LoVo (cell line): ENCODE measurements at places on chromosomes 7 and 10.

GRCh38 chr7:134378562-134378961, 61.8 kb upstream of the SLC35B4 start:
- DNase-seq = no peak

DNA sequence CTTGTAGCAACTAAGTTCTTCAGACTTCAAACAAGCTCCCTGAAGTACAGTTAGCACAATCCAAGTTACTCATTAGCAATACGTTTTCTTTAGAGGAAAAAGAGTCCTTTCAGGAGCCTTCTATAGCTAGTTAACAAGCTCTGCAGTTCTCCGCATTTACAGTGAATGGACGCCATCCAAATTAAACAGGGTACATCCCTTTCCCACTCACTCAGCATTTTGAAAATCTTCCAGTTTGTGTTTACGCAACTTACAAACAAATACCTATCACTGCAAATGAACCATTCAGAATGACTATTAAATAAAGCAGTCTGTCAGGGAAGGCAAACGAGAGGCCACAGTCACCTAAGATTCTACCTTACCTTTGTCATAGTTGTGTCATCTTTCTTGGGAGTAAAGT, 84.5 kb downstream of the RNF32 start:
- DNase-seq = no peak

DNA sequence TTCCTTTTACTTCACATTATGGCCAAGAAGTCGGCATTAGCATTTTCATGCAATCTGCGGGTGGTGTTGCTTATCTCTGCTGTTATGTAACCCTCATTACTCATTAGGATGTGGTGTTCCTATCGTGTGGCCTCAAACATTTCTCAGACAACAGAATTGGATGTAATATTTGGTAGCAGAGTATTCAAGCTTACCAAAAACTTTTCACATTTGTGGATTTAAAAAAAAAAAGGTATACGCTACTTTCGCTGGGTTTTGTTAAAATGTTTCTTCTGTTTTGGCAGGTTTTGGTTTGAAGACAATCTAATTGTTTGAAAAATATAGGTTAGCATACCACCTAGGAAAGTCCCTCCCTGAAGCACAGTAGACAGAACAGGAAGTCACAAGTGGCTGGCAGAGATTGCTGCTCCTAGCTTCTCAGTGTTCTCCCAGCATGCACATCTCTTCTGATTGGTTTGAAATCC, 128.8 kb downstream of the GATA3 start:
- DNase-seq = no peak

GRCh38 chr10:72069751-72070526, 18.4 kb downstream of the SPOCK2 start:
- no peak for DNase-seq

GRCh38 chr7:94843553-94843952, 63.8 kb upstream of the PPP1R9A start:
- DNase-seq = no peak

DNA sequence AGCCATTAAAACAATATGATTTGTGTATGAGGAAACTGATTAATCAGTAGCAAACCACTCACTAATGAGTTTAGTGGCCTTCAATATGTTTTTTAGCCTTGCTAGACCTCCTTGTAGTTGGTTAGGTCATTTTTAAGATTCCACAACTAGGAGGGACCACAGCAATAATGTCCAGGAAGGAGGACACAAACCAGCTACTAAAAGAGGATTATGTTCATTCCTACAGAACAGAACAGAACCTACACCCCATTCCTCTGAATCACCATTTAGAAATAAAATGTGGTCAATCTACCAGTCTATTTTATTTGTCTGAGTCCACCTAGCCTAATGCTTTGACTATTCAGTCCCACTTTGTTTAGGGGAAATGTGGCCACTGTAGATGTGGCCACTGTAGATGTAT, 226.3 kb downstream of the GLI3 start:
- DNase-seq = no peak

GRCh38 chr10:126595160-126595559, 75.3 kb downstream of the C10orf90 start:
- DNase-seq = no peak

DNA sequence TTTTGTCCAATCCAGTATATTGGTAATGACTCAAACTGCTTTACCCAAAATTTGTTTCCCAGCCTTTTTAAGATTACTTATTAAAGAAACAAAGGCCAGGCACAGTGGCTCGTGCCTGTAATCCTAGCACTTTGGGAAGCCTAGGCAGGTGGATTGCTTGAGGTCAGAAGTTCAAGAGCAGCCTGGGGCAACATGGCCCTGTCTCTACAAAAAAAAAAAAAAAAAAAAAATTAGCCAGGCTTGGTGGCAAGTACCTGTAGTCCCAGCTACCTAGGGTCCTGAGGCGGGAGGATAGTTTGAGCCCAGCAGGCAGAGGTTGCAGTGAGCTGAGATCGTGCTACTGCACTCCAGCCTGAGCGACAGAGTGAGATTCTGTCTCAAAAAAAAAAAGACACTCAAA, 7.0 kb upstream of the ARHGAP12 start:
- no peak for DNase-seq

GRCh38 chr7:16958724-16959123, 76.9 kb upstream of the AGR3 start:
- no peak for DNase-seq

DNA sequence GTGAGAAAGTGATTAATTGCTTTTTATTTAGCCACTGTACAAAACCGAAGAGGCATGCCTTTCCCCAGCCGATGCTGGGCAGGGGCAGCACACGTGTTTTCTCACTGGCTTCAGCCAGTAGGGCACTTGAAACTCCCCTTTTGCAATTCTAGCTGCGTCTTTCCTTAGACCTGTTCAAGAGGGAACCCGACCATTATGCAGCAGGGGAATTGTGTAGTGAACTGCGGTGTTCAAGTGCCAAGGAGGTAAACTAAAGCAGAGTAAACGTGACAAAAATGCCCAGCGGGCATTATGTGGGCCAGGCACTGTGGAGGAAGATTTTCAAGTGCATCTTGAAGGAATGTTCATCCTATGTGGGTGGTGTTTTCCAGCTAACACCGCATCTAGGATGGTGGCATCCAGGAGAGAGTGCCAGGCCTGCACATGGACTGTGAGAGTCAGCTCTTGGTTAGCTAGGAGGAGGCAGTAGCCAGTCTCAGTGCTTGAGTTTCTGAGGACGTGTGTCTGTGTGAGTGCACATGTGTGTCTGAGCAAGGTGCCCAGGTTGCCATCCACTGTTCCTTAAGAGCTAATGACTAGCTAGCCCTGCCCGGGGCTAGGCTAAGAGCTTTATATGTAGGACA, 3.3 kb downstream of the WIPF3 start:
- DNase-seq = no peak

DNA sequence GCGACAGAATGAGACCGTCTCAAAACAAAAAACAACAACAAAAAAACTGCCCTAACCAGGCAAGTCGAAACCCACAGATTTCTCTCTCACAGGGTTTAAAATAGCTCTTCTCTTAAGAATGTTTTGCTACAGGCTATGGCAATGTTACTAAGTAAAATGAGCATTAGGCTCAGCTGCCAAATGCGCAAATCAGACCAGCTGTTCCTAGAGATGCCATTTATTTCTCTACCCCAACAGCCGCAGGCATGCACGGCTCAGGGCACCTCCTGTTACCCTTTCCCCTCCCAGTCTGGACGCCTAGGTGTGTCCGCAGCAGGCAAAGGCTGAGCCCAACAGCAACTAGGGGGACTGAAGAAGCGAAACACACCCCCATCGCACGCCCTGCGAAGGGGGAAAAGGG, 168.3 kb upstream of the MBL2 start:
- DNase-seq = no peak

DNA sequence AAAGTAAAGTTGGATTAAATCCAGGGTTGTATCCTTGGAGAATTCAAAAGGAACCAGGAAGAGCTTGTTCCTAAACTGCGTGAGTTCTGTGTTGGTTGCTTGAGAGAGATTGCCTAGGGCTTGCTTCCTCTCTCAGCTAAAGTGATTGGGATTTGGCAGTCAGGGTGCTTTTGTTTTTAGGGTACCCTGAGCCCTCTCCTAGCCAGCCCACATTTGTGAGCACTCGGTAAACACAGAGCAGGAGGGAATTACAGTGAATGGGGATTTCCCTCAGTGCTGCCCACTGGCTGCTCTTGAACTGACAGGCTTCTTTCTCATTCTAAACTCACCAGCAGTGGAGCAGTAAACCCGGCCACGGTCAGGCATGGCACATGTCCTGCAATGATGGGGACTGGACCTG, 146.9 kb downstream of the TPST1 start:
- DNase-seq = no peak

DNA sequence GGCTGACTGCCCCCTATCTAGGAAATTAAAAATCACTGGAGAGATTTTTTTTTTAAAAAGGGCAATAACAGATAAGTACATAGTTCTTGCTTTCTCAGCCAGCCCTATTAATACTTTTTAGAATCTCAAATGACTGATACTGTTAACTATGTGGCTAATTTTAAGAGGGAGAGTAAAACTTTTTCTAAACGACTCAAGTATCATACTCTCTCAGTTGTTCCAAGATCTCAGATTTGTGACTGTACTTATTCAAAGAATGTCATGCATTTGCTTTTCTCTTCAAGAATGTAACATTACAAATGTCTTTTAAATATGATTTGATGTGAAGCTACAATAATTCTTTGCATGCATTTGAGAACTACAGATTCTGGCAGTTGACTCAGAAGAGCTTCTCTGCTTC, 55.4 kb upstream of the RAB11FIP2 start:
- no peak for DNase-seq

DNA sequence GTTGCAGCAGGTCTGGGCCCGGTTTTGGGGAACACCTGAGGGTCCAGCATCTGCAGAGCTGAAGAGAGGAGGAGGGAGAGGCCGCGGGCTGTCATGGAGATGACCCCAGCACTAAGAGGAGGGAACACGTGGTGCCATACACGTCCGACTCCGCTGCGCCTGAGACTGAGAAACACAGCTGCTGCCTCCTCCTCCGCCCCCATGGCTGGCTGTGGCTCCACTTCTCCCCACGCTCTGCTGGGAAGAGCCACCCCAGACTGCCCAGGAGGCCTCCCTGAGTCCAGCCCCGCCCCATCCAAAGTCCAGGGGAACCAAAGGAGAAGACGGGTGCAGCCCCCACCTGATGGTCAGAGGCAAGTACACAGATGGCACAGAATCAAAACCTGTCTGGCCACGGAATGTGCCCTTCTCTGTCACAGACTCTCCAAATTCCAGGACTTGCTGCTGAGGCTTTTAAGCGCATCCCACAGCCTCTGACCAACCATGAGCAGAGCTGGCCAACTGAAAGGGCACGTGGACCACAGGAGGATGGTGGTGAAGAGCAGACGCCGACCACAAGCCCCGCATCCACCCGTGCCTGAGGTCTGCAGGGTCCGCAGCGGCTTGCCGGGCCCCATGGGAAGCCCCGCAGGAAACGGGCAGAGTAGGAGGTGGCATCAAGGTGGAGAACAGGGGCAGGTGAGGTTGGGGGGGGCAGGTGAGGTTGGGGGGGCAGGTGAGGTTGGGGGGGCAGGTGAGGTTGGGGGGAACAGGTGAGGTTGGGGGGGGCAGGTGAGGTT, 24.0 kb downstream of the STK32C start:
- no peak for DNase-seq

GRCh38 chr7:82472966-82473365, 29.4 kb upstream of the CACNA2D1 start:
- DNase-seq = no peak

- DNase-seq = no peak
Measured at GRCh38 chr10:30398193-30398592, 35.8 kb upstream of the MAP3K8 start.

DNA sequence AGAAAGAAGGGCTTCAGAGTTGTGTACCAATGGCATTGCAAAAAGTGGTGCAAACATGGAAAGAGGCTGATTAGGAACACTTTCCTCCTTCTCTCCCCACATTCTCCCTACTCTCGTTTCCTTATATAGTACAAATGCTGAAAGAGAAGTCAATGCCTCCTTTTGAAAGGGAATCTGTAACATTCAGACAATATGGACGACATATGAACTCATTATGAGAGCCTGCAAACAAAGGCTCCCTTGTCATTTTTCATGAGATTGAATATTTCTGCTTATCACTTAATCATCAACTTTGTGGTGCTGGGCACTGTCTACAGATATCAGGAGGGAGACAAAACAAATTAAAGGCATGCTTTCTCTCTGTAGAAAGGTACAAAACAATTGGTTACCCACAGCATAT, 437.1 kb upstream of the PHF14 start:
- no peak for DNase-seq

DNA sequence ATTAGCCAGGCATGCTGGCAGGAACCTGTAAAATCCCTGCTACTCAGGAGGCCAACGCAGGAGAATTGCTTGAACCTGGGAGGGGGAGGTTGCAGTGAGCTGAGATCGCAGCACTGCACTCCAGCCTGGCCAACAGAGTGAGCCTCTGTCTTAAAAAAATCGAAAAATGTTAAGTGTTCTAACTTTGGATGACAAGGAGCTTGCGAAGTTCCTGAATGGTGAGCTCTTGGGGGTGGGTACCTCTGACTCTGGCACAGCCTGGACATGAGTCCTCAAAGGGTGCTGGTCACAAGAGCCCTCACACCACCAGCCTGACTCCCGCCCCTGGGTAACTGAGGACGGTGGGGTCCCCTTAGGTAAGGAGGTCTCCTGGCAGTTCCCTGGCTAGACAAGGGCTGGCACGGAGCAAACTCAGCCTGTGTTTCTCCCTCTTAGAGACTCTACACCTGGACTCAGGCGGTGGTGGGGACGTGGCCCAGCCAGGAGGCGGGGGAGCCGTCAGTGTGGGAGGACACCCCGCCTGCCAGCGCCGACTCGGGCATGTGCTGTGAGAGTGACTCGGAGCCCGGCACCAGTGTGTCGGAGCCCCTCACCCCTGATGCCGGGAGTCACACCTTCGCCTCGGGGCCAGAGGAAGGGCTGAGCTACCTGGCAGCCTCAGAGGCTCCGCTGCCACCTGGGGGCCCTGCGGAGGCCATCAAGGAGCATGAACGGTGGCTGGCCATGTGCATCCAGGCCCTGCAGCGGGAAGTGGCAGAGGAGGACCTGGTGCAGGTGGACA, 24.1 kb downstream of the AMZ1 start:
- no peak for DNase-seq

DNA sequence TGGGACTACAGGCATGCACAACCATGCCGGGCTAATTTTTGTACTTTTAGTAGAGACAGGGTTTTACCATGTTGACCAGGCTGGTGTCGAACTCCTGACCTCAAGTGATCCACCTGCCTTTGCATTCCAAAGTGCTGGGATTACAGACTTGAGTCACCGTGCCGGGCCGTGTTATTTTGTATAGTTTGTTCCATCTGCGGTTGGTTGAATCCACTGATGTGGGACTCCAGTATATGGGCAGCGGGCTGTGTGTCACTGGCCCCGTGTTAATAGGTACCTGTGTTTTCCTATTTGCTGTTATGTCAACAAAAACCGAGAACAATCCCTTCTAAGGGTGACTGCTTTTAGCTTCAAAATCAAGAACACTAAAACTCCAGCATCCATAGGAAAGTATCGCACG, 297.6 kb upstream of the PITRM1 start:
- no peak for DNase-seq

- no peak for DNase-seq
Measured at GRCh38 chr7:100506356-100506923, 22.7 kb downstream of the NYAP1 start.

- DNase-seq = no peak
Measured at GRCh38 chr10:1678084-1678483, 59.2 kb downstream of the ADARB2 start.
